ENCODE measurements at places on chromosomes 1 and 21. TPM values are rescaled to one million over a fixed set of nuclear protein-coding genes. Genes with fewer than 3 reads are reported as not detected.

Gene SVBP
- total RNA-seq, result 65.9 TPM

Gene KCNJ6
- total RNA-seq, result under 0.01 TPM

Gene SELENBP1
- 6.1 TPM for total RNA-seq

Gene TMPRSS2
- total RNA-seq, result 0.99 TPM

Gene CD1B
- 456 TPM for total RNA-seq

Gene TCP10L
- 1.0 TPM for total RNA-seq

Gene VTCN1
- total RNA-seq, result 0.09 TPM

Gene MYOG
- total RNA-seq, result 7.8 TPM

Data from thymus (tissue), 14 donors.